ENCODE measurements at places on chromosomes 1 and 21.

DNA sequence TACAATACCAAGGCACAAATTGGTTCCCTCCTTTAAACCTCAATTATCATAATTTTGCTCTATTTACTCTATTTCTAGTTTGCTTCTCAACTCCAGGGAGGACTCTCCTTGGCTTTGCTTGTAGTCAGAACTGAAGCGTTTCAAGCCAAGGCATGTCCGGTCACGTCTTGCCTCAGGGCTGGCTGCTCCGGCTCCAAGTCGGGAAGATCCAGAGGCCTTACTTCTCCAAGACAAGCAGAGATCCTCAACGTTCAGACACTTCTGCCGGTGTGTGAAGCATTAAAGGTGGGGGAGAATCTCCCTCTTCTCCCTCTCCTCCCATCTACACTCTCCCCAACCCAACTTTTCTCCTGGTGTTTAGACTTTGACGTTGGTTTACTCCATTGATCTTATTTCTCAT, 7.2 kb upstream of the HHAT start:
- no peak for DNase-seq

DNA sequence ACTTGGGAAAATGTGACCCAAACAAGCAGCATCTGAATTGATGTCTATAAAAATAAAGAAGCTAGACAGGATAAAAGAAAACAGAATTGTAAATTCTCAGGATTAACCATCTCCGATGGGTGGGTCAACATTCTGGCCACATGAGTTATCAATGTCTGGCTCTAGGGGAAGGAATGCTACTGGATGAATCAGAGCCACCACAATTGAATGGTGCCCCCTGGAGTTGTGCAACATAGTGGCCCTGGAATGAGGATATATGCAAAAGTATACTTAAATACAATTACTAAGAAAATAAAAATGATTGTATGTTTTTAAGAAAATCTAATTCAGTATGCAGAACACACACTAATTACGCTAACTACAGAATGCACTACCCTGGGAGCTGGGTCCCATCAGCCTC, 185.6 kb downstream of the TGFBR3 start:
- DNase-seq: no peak

DNA sequence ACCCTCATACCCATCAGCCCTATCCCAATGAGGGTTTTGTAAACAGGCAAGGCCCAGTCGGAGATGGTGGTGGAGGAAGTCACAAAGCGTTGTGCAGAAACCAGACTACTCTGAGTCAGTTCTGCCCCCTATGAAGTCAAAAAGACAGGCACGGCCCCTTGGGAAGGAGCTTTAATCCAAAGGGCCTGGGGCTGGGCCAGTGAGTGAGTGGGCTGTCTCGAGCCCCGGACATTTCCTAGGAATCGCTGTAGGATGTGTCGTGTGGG, 442 bp upstream of the AHCYL1 start:
- DNase-seq: no peak

DNA sequence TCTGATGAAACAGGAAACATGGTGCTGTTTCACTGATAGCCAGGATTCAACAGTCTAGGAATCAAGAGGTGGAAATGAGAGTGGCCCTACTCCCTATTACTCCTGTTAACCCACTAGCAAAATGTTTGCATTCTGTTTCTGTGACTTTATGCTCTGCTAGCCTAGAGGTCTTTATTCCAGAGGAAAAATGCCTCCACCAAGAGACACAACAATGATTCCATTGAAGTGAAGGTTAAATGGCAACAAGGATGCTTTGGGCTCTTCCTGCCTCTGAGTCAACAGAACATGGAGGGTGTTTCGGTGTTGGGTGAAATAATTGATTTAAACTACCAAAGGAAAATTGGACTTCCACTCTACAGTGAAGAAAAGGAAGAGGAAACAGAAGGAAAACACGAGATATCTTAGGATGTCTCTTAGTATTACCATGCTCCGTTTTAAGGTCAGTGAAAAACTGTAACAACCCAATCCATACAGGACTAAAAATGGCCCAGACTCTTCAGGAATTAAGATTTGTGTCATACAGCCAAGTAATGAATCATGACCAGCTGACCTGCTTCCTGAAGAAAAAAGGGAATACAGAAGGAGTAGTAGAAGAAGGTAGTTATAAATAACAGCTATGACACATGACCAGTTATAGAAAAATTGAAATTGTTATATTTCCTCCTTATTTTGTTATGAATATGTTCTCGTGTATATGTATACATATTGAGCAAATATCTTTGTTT, 1237.8 kb downstream of the NCAM2 start:
- DNase-seq: no peak

- no peak for DNase-seq
Measured at GRCh38 chr1:98965394-98965793, 39.3 kb downstream of the PLPPR5 start.

- DNase-seq: no peak
Measured at GRCh38 chr1:209430821-209431259, 152.7 kb upstream of the CAMK1G start.

DNA sequence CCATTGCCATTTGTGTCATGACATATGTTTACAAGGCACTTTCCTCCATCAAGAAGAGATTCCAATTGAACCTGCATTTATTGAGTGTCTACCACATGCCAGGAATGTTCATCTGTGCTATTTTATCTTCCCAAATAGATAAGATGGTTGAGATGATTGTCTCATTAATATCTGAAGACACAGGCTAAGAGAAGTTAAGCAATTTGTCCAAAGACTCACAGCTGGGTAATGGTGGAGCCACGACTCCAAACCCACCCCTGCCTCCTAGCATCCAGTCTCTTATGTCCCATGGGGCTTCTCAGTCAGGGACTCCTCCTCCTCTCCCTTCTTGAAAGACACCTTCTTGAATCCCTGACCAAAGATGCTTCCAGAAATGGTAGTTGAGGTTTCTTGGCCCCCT, 68.1 kb downstream of the STUM start:
- no peak for DNase-seq

DNA sequence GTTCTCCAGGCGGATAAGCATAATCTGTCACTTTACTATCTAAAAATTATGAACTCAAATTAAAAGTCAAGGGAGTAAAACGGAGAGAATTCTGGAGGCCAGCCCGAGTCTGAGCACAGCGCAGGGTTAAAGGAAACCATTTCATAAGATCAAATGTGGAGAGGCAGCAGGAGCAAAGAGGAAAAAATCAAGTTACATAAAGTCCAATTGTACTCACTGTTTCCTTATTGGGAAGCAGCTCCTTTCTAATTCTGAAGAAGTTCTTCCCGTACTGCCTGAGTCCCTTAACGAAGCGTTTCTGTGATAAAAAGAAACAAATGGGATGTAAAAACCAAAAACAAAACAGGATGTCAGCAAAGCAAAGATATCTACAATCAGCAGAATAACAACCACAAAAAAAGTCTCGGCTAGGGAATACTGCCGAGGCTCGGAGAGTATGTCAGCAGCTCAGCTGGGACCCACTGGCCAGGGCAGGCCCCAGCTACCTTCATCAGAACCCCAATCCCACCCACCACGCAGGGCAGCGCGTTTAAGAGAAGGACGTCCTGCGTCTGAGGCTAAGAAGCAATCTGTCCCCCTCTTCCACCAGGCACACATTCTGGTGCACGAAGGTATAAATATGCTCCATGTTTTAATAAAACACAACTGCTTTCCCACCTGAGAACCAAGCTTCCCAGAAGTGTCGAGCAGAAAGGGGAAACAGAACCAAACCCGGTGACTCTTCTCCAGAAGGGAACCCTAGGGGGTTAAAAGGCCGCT, 104.8 kb downstream of the SLC45A1 start:
- no peak for DNase-seq

- no peak for DNase-seq
Measured at GRCh38 chr1:205396967-205397616, 24.8 kb downstream of the LEMD1 start.

DNA sequence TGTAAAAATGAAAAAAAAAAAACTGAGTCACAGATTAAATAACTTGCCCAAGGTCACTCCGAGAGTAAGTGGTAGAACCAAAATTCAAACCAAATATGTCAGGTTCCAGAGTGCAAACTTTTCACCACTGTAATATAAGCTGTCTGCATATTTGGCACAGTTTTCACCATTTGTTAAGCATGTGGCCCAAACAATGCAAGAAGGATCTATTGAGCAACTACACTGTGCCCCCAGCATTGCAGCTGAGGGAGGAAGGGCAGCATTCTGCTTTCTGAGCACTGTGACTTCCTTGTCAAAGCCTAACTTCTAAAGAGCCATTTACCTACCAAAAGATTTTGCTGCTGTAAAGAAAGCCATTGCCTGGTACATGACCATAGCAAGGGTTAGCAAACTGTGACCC, 133.4 kb downstream of the SYT2 start:
- DNase-seq: no peak

Data from activated T-cell treated with anti-CD3 and anti-CD28 coated beads for 48 hours (primary cell).